Urinary bladder (tissue), 4 donors: ENCODE measurements at places on chromosomes 1 and 21. TPM values are rescaled to one million over a fixed set of nuclear protein-coding genes. Genes with fewer than 3 reads are reported as not detected.

Gene CD1B
- polyA plus RNA-seq: 0.09 TPM

- DNase-seq: no peak
Observed at GRCh38 chr1:48002142-48002541, 5.0 kb upstream of the TRABD2B start.

GRCh38 chr1:89616844-89617627 is 15.9 kb upstream of the LRRC8C start:
- DNase-seq: no peak

GRCh38 chr1:226976276-226976977 is 36.3 kb downstream of the COQ8A start:
- DNase-seq: no peak

DNA sequence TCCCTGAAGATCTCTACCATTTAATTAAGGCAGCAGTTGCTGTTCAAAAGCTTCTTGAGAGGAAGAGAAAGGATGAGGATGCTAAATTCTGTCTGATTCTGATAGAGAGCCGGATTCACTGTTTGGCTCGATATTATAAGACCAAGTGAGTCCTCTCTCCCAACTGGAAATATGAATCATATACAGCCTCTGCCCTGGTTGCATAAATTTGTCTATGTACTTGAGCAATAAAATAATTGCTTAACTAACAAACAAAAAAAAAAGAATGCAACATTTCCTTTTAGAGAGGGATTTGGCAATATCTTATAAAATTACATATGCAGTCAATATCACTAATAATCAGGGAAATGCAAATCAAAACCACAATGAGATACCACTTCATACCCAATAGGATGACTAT is 26.8 kb downstream of the ALDH9A1 start:
- no peak for DNase-seq

GRCh38 chr1:234398849-234399381 is 25.7 kb downstream of the COA6 start:
- no peak for DNase-seq

DNA sequence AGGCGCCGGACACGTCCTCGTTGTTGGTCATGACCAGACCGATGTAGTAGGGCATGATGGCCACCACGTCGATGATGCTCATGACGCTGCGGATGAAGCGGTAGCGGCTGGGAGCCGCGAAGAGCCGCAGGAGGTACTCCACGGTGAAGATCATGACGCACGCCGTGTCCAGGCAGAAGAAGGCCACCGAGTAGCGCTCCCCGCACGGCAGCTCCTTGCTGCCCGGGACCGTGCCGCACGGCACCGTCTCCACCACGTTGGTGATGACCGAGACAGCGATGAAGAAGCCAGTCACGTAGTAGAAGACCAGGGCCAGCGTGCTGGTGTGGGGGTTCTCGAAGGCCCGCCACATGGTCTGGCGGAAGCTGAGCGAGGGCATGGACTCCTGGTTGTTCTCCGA is 7.6 kb downstream of the KCND3 start:
- DNase-seq: no peak
